CD4-positive, alpha-beta memory T cell (primary cell): ENCODE measurements at places on chromosomes 13 and 19.

GRCh38 chr13:69487576-69487975 lies 620.0 kb upstream of the ATXN8OS start:
- no peak for DNase-seq

DNA sequence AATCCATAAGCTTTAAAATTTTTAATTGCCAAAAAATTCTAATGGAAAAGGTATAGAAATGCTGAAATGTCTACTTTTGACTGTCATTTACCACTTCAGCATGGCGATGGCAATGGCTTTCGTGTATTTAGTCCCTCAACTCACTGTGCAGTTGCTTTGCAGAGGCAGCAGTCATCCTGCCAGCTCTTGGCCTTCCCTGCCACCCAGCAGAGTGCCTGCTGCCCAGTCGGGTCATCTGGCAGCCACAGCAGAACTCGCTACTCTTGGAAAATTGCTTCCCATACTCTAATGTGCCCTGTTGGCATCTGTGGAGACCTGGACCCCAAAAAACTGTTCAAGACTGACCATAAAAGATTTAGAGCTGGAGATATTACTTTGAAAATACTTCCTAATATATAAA lies 383.2 kb downstream of the UQCRFS1 start:
- DNase-seq: no peak

- DNase-seq: no peak
Measured at GRCh38 chr13:95002126-95002525, 289.8 kb upstream of the SOX21 start.

GRCh38 chr19:4379383-4380253 lies 20.7 kb downstream of the SH3GL1 start:
- peak; percentile 25 for DNase-seq

- DNase-seq: no peak
Measured at GRCh38 chr13:24495151-24495729, 17.3 kb downstream of the PARP4 start.
